ENCODE measurements at places on chromosomes 4 and X. TPM values are rescaled to one million over a fixed set of nuclear protein-coding genes. Genes with fewer than 3 reads are reported as not detected.

Gene NKX3-2
- not detected for total RNA-seq

- no peak overlapping the region for H3K4me3 ChIP-seq
- H3K4me1 ChIP-seq: no peaks in the 10 kb centered on the region
- DNase-seq: no peak
- H3K27me3 ChIP-seq: peaks cover 5% of the 10 kb centered on the region
- no peak overlapping the region for H3K27ac ChIP-seq
- no peaks in the 10 kb centered on the region for H3K36me3 ChIP-seq
Observed at GRCh38 chrX:114210879-114211278, 373.0 kb upstream of the HTR2C start.

GRCh38 chr4:176125063-176125462 is 59.4 kb downstream of the WDR17 start:
- peaks cover 16% of the 10 kb centered on the region for H3K4me1 ChIP-seq
- no peaks in the 10 kb centered on the region for H3K27me3 ChIP-seq
- no peak overlapping the region for H3K27ac ChIP-seq
- DNase-seq: no peak
- no peak overlapping the region for H3K4me3 ChIP-seq

DNA sequence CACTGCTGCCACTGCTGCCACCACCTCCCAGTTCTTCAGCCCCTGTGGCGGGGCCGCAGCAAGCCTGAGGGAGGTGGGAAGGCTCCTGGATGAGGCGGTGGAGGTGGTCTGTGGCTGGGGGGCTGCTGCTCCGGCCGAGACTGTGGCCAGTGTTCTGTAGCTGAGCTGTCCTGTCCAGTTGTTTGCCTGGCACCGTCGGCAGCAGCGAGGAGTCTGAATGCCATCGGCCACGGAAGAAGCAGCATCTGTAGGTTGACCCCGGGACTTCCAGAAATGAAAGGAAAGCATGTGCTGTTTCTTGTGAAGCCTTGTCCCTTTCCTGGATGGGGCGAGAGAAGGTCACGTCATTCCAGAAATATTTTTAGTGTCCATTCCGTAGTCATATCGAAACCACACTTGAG is 3.3 kb downstream of the C4orf54 start:
- no peak overlapping the region for H3K27ac ChIP-seq
- DNase-seq: no peak
- peaks cover 9% of the 10 kb centered on the region for H3K27me3 ChIP-seq
- no peaks in the 10 kb centered on the region for H3K36me3 ChIP-seq
- H3K4me1 ChIP-seq: no peaks in the 10 kb centered on the region
- no peak overlapping the region for H3K4me3 ChIP-seq

DNA sequence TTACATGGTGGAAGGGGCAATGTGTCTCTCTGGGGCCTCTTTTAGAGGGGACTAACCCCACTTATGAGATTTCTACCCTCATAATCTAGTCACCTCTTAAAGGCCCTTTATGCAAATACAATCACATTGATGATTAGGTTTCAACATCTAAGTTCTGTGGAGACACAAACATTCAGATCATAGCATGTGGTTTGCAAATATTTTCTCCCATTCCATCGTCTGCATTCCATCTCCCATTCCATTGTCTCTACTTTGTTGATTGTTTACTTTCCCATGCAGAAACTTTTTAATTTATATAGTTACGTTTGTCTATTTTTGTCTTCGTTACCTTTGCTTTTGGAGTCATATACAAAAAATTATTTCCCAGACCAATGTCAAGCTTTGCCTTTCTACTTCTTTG is 927.5 kb upstream of the INTU start:
- no peaks in the 10 kb centered on the region for H3K27me3 ChIP-seq
- H3K27ac ChIP-seq: no peak overlapping the region
- no peaks in the 10 kb centered on the region for H3K4me1 ChIP-seq
- no peak for DNase-seq
- H3K4me3 ChIP-seq: no peak overlapping the region

DNA sequence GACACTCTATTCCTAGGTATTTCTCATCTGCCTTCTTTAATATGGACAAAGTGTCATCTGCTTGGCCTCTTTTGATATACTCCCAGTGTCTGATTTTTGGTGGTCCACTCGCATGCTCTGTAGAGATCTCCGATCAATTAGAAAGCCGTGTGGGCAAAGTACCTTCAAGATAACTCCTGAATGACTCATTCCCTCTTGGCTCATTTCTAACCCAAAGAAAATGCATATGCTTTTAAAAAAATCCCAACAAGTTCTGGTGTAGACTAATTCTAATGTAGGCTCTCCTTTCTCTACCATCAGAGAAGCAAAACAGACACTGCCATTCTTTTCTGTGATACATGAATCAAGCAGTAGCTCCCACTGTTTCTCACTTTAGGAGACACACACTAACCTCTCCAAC is 714.9 kb upstream of the ADGRL3 start:
- DNase-seq: no peak
- H3K4me1 ChIP-seq: no peaks in the 10 kb centered on the region
- H3K27me3 ChIP-seq: no peaks in the 10 kb centered on the region
- no peak overlapping the region for H3K27ac ChIP-seq

GRCh38 chr4:48913346-48913745 is 6.8 kb upstream of the OCIAD2 start:
- no peak overlapping the region for H3K4me3 ChIP-seq
- H3K27me3 ChIP-seq: no peaks in the 10 kb centered on the region
- H3K4me1 ChIP-seq: peaks cover 35% of the 10 kb centered on the region
- no peaks in the 10 kb centered on the region for H3K36me3 ChIP-seq
- DNase-seq: no peak
